T-helper 2 cell (primary cell): ENCODE measurements at places on chromosomes 6 and 20.

GRCh38 chr20:46627234-46627633 lies 24.0 kb downstream of the SLC13A3 start:
- no peak for DNase-seq

DNA sequence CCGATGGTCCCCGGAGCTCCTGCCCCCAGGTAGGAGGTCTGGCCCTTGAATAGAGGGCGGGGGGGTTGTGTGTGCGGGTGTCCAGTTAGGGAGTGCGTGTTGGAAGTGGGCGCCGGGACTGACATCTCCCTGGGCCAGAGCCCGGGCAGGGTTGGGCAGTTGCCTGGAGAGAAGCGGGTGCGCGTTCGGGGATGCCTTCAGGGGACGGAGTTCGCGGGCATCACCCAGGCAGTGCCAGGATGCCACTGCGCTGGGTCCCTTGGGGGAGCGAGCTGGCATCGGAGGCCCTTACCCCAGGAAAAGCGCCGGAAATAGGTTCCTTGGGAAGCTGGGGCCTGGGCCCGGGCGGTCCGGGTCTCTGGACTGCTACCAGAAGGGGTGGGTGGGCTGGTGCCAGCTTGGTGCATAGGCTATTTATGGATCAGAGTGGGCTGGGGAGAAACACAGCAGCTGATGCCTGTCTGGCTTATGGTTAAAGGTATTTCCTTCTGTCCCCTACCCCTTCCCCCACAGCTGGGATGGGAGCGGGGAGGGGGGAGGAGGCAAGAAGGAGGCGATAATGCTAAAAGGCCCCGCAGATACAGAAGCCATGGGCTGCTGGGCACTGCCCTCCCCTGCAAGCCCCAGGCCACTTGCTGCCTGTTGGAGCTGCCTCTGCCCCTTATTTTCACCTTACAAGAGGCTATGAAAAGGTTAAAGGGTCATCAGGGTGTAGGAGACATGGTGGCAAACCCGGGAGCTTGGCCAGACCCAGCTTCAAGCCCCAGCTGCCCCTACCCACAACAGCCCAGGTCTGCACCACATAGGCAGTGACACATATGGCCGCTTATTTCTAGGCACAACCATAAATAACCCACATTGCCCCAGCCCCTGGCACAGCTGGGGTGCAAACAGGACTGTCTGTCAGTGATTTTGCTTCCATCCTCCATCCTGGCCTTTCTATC lies 638 bp downstream of the PACSIN1 start:
- DNase-seq = no peak

- no peak for DNase-seq
Observed at GRCh38 chr6:50589751-50590470, 123.4 kb upstream of the TFAP2D start.

GRCh38 chr6:170131351-170131750 lies 159.5 kb downstream of the DLL1 start:
- DNase-seq = no peak

DNA sequence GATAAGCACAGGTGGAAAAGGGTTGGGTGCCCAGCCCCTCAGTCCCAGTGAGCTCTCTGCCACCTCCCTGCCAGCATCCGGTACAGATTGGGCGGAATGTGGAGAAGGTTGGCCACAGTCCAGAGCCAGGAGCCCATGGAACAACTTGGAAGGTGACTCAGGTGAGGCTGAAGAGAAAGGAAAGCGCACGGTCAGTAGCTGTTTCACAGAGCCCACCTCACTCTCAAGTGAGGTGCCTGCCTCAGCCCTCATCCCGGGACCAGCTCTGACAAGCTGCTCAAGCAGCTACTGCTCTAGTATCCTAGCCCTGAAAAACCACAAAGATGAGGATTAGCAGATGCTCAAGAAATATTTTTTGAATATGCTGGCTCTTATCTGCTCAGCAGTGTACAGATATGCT lies 1.1 kb upstream of the MMP24OS start:
- no peak for DNase-seq

DNA sequence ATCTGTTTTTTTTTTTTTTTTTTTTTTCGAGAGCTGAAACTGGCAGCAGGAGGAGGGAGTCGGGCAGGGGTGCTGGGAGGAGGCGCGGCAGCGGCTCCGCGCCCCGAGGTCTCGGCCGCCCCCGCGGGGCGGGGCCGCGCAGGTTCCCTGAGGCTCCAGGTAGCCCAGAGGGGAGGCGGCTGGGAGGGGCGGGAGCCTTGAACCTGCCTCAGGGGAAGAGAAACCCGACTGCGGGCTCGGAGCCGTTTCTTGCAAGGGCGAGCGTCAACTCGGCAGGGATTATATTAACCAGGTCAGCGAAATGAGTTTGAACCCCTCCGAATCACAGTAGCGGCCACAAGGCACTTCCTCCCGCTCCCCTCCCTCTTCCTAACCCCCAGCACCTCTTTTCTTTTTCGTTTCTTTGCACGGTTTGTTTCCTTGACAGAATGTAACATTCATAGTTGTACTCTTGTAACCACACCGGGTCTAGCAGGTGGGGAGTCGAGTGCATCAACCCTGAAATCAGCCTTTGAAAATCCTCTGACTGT lies 2.0 kb downstream of the MYB start:
- peak; percentile 48 for DNase-seq

GRCh38 chr6:11273406-11274065 lies 41.1 kb upstream of the NEDD9 start:
- DNase-seq = no peak

DNA sequence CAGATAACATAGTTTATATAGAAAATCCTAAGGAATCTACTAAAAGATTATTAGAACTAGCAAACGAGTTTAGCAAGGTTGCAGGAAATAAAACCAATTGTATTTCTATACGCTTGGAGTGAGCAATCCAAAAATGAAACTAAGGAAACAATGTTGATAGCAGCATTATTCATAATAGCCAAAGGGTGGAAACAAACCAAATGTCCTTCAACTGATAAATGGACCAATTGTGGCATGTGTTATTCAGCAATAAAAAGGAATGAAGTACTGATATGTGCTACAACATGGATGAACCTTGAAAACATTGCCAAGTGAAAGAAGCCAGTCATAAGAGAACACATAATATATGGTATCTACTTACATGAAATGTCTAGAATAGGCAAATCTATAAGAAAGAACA lies 101.0 kb upstream of the VSTM2L start:
- DNase-seq = no peak

GRCh38 chr6:12009876-12010634 lies 2.1 kb upstream of the HIVEP1 start:
- no peak for DNase-seq

DNA sequence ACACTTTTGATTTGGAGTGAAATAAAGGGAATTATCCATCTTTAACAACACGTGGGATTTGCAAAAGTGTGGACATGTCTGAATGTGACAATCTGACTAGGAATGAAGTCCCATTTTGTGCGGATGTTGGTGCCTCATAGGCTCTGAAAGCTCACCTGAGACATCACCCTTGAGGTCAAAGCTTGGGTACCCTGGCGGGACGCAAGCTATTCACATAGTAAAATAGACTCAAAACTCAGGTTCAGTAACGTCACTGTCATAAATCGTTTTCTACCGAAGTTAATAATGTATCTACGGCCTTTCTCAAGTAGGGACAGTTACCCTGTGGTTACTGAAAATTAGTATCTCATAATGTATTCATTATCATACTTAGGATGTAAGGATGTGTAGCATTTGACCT lies 61.8 kb downstream of the AKAP12 start:
- no peak for DNase-seq

DNA sequence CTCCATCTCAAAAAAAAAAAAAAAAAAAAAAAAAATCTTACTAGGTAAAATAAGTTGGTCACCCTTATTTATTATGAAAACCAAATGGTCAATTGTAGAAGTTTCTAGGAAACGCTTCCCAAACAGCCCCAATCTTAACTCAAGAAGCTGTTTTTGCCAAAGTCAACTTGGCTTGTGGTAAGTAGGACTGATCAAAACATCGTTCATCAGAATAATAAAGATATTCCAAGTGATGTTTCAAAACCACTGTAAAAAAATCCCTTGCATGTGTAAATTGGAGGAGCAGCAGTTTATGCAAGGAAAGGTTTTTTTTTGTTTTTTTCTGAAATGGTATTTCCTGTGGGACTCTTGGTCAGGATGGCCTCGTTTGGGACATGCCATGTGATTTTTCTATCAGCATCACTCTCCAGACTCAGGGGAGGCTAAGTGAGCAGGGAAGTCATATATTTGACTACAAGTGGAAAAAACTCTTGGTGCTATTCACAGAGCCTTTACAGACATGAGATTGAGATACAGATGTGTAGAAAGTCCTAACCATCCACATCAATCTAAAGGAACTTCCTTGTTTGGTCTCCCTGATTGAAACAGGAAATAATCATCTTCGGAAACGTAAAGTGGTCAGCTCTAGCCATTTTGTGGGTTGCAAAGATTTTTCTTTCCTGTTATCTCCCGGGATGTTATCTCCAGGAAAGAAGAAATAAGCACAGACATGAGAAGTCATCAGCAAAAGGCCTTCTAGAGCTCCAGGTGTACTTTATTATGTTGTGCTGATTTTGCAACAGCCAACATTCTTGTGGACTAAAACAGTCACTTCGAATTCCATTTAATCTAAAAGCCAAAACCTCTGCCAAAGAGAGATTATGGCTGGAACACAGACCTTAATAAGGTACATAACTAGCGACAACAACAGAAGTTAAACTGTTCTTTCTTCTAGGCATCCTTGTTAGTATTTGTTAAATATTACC lies 177.8 kb downstream of the EDN1 start:
- DNase-seq = no peak

- DNase-seq = peak; percentile 59
Observed at GRCh38 chr20:25987073-25987927, 290.6 kb upstream of the ZNF337 start.

DNA sequence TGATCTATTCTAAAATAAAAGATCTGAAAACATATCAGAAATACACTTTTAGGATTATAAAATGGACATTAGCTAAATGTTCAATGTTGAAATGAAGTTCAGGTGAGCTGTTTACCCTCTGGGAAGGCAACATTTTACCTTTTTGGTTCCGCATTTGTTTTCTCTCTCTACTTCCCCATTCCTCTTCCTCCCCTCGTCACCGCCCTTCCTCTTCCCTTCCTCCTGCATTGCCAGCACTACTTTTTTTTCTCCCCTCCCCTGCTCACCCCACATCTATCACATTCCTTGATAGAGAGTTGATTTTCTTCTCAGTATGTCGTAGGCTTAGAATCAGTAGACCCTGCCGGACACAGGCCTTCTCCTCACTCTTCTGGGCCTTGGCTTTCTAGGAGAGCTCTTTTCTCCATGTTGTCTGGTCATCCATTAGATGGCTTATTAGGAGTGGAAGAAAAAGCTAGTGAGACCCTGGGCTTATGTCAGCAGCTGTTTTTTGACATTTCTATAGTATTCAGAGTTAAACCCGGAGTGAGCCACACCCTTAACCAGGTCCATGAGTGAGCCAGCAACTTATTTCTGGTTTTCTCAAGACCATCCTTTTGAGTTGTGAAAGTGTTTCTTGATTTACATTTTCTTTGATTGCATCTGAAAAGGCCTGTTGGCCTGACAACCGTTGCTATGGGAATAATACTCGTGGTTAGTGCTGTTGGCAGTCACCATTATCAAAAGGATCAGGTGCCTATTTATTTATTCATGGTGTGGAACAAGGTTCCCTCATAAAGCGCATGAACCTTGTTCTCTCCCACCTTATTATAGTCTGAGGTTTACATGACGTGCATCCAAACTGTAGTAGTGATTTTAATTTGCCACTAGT lies 90.9 kb downstream of the DTD1 start:
- DNase-seq = no peak

DNA sequence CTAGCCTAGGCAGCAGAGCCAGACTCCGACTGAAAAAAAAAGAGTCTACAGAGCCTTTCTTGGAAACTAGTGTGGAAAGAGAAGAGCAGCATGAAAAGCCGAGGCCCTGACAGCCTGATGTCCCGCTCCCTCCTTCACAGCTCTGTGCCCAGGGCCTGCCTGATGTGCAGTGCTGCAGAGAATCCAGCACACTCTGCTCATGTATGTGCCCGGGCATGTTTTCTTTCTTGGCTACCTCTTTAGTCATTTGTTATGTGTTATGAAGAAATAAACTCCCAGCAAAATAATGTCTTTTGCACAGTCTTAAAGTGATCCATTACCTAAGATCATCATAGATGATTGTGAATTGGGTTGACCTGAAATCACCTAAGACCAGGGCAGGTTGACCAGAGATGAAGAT lies 78.1 kb upstream of the EZR start:
- no peak for DNase-seq

DNA sequence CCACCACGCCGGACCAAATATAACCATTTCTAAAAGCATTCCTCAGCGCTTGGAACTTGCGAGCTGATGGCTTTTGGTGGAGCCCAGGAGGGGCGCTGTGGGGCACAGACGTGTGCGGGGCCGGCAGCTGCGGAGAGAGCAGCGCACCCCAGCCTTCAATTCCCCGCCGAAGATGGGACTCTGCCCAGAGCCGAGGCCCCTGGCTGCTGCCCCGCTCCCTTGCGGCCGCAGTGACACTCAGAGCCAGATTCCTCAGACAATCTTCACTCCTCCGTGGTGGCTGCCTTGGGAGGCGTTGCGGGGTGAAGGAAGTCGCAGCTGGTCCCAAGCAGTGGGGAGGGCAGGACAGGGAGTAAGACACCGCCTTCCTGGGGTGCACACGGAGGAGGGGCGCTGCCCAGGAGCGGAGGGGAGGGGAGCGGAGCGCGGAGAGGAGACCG lies 87.7 kb downstream of the TMEM242 start:
- DNase-seq = peak; percentile 29

DNA sequence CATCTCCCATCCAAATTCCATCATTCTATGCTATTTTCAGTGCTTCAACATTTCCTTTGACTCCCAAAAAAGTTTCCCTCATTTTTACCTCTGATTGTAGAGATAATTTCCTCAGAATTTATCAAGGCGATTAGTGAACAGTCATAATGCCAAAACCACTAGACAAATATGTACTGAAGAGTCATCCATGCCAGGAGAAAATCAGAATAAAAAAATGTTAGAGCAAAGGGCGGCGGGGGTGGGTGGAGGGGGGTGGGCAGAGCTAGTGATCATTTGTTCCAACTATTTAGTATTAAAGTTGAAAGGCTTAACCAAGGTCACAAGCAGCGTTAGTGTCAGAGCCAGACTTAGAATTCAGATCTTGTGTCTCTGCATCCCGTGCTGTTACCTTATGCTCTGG lies 5.3 kb upstream of the ADGRF5 start:
- no peak for DNase-seq

DNA sequence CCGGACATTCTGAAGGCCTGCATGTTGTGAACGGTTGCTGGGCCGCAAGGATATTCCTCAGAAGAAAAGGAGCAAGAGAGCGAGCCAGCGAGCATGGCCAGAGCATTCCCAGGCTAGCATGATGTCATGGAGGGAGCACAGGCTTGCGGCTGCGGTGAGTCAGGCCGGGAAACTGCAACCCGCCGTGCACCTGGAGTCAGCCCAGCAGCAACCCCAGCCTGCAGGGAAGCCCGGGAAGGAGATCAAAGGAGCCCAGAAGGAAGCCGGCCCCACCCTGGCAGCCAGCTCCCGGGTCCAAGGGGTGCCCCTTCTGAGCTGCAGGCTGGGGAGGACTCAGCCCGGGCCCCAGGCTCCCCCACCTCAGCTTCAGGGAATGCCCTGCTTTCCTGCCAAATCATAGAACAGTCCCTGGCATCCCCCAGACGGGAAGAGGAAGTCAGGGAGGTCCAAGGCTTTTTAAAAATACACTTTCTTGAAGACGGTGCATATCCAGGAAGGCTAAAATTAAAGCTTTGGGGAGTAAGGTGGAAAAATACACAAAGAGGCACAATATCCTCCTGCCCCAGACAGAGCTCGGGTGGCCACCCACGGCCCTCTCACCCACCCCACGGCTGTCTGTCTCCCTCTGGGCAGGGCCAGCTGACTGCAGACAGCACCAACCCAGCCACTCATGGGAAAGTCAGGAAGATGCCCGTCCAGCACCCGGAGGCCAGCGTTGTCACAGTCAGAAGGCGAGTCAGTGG lies 53.7 kb downstream of the BMP7 start:
- no peak for DNase-seq
